ENCODE measurements at places on chromosomes 12 and 14. TPM values are rescaled to one million over a fixed set of nuclear protein-coding genes. Genes with fewer than 3 reads are reported as not detected.

Gene CFL2
- 10.4 TPM for polyA plus RNA-seq

Gene OSGEP
- polyA plus RNA-seq, result 39.3 TPM

Gene KRT73
- 1.3 TPM for polyA plus RNA-seq

Gene CBLN3
- 0.41 TPM for polyA plus RNA-seq

Gene FKBP11
- polyA plus RNA-seq, result 238 TPM

Gene KRT85
- not detected for polyA plus RNA-seq

Gene PZP
- not detected for polyA plus RNA-seq

Gene MANSC4
- polyA plus RNA-seq, result not detected

Gene GPRC5A
- polyA plus RNA-seq, result 0.14 TPM

Gene PTCSC3
- not detected for polyA plus RNA-seq

Gene TMEM63C
- not detected for polyA plus RNA-seq

Gene NAV3
- polyA plus RNA-seq, result not detected

Gene ZFHX2
- polyA plus RNA-seq, result not detected

Gene COX8C
- polyA plus RNA-seq, result not detected

Gene DEGS2
- polyA plus RNA-seq, result 0.81 TPM

Gene AMN
- 0.77 TPM for polyA plus RNA-seq

Gene CINP
- 37.7 TPM for polyA plus RNA-seq

Gene EIF2S3B
- polyA plus RNA-seq, result 0.46 TPM

Gene TAS2R42
- polyA plus RNA-seq, result not detected

Gene CCDC197
- not detected for polyA plus RNA-seq

Gene GPR137C
- not detected for polyA plus RNA-seq
